HFFc6 (cell line): ENCODE measurements at places on chromosomes 2 and 18. TPM values are rescaled to one million over a fixed set of nuclear protein-coding genes. Genes with fewer than 3 reads are reported as not detected.

DNA sequence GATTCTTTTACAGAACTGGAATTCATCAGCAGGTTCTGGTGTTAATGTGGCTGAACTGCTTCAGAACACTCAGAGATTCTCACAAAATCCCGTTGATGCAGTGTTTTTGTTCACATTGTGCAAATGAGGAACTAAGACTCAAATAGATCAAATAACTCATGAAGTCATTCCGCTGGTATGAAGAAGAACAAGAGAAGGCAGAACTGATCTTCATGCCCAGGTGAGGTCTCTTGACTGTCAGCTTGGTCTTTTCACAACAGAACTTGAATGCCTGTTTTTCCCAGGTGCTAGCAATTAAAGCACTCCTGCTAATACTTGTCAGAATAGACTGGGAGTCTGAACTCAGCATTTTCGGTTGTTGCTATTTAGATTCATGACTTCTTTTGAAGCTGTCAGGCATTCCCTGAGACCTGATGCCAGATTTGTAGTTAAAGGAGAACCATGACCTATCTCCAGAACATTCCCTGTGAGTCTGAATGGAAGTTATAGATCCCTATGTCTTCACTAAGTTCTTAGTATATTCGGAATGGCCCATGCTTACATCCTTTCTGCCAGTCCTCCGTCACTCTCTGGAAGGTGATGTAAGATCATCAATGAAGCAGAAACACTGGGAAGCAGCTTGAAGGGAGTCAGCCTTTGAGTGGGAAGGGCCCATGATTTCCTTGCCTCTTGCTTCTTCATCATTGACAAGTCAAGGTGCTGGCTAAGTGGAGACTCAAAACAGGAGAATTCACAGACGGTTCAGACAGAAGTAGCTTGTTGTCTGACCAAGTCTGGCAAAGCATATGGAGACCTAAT lies 155.7 kb downstream of the MTCL1 start:
- no peak for DNase-seq

DNA sequence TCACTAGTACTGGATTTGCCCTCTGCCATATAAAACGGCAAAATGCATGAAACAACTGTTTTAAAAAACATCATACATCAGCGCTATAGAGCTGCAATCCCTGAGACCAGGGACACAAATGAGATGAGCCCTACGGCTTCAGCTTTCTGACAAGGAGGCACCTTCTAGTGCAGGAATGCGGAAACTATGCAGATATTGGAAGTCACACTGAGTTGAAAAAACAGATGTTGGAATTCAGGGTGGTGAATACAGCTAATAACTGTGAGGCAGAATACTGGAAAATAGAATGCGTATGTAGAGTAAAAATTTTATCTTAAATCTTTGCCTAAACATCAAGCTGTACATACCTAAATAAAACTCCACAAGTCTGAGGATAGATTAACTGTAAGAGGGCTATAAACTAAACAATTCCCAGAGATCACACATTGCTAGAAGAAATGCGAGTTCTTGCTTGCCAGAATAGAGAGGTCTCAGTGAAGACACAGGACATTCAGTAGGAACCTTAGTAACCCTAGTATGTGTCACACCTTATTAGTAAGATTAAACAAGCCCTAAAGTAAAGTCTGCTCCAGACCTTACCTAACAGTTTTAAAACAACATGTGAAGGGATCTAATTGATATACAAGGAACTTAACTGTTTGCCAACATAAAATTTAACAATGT lies 541.4 kb upstream of the DDX18 start:
- DNase-seq: no peak

- DNase-seq: no peak
Measured at GRCh38 chr2:69099541-69099940, 86.6 kb downstream of the ANTXR1 start.

DNA sequence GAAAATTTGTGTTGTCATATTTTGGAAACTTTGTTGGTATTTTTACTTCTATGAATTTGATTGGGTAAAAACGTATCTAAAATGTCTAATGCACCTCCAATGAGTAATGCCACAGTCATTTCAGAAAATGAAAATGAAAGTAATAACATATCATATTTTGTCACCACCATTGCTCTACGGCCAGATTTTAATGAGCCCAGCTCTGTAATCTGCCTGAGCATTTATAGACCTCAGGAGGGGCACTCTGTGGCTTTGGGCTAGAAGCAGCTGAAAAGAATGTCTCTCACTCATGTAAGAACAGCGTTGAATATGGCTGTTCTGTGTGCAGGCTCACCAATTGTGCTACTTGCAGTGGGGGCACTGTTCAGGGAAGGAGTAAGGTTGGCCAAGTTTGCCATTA lies 32.7 kb upstream of the ABCA12 start:
- no peak for DNase-seq

DNA sequence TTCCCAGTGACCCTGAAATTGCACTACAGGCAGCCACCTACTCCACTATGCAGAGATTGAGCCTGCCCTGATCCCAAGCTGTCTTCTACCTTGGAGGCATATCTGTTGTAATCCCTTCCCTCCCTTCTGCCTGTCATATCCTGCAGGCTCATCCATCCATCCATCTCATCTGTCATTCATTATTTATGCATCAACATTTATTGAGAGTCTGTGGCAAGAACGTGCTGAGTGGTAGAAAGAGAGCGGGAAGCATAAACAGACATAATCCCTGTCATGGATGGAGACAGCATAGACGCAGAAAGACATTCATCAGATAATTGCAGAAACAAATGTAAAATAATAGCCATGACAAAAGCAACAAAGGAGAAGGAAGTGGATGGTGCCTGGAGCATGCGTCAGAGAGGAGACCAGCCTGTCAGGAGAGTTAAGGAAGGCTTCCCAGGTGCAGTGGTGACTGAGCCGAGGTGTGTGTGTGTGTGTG lies 110.7 kb upstream of the STPG4 start:
- DNase-seq: no peak

DNA sequence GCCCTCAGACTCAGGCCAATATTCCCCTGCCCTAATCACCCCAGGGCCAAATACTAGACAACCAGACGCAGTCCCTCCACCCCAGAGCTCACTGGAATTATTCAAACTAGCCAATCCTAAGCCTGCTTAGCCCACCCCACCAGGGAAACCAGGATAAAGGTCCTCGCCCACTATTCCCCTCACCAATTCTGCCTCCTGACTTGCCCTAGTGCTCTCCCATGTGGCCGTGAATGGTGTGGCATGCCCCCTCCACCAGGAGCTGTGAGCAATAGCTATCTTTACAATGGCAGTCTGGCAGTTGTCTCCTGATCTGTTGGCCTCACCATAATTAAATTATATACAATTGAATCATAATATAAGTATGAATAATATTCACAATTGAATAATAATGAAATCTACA lies 42.3 kb downstream of the FAM124B start:
- DNase-seq: no peak

DNA sequence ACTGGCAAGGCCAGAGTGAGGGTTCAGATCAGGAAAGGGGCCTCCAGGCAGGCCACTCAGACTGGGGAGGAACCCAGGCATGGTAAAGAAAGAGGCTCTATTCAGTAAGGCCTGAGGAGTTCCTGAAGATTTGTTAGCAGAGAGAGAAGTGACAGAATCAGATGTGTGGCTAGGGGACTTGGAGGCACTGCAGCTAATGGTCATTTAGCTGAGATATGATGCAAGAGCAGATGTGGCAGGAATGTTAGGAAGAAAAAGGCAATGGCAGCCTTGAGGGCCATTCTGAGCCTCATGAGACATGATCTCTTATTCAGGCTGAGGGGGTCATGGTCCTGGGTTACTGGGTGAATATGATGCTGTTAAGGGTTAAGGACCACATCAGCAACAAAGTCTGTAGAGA lies 73.4 kb downstream of the CCDC93 start:
- DNase-seq: no peak

GRCh38 chr2:159571540-159572260 lies 44.6 kb downstream of the BAZ2B start:
- no peak for DNase-seq

- no peak for DNase-seq
Measured at GRCh38 chr2:232896111-232896510, 26.0 kb downstream of the SNORC start.

- DNase-seq: peak; percentile 4
Measured at GRCh38 chr2:159557437-159558034, 58.8 kb downstream of the BAZ2B start.

- no peak for DNase-seq
Measured at GRCh38 chr18:47391665-47392064, 140.2 kb upstream of the SKOR2 start.

- no peak for DNase-seq
Measured at GRCh38 chr2:224875153-224875552, 159.0 kb upstream of the CCDC195 start.

- DNase-seq: no peak
Measured at GRCh38 chr18:70371908-70372307, 83.1 kb downstream of the SOCS6 start.

GRCh38 chr2:214960677-214961076 lies 151.2 kb upstream of the BARD1 start:
- no peak for DNase-seq

DNA sequence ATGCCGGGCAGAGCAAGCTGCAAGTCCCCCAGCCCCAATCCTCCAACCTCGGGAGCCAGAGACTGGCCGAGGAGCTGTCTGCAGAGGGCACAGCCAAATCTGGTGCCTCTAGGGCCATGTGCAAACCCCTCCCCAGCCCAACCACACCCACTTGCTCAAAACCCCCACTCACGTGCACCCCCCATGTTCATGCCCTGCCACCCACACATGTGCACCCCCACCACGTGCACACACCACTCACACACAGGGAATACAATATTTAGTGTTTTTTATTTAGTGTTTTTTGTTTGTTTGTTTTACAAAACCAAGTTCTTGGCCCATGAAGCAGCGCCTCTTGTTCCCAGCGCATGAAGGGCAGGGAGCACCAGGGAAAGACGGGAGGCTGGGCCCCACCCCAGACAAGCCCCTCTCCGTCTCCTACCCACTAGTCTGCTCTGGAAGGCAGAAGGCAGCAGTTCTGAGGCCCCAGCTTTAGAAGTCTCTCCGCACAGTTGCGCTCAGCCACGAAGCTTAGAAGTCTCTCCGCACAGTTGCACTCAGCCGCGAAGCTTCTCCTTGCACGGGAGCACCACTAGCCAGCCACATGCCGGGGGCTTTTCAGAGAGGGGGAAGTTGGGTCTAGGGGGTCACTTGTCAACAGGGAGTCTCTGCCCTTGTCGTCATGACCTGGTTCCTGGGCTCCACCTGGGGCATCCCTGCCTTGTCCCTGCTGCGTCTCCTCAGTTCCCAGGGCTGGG lies 276.1 kb upstream of the HDAC4 start:
- DNase-seq: no peak

GRCh38 chr2:41886145-41886664 lies 161.6 kb upstream of the PKDCC start:
- no peak for DNase-seq

DNA sequence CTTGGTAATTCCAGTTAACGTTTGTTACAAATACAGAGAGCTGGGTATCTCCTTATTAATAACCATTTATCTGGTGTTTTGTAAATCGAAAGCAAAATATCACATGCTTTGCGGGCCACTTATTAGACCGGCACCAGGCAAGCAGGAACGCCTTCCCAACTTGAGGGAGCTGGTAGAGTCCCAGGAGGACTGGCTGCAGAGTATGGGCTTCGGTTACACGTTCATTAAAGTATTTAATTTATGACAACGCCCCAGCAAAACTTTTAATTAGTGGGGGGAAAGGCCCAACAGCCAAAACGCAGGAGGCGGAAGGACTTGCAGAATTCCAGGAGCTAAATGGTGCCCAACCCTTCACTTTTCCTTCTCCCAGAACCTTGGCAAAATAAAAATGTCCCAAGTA lies 3.7 kb downstream of the SMAD7 start:
- no peak for DNase-seq

GRCh38 chr2:200430017-200430416 lies 79.9 kb downstream of the KCTD18 start:
- DNase-seq: no peak

DNA sequence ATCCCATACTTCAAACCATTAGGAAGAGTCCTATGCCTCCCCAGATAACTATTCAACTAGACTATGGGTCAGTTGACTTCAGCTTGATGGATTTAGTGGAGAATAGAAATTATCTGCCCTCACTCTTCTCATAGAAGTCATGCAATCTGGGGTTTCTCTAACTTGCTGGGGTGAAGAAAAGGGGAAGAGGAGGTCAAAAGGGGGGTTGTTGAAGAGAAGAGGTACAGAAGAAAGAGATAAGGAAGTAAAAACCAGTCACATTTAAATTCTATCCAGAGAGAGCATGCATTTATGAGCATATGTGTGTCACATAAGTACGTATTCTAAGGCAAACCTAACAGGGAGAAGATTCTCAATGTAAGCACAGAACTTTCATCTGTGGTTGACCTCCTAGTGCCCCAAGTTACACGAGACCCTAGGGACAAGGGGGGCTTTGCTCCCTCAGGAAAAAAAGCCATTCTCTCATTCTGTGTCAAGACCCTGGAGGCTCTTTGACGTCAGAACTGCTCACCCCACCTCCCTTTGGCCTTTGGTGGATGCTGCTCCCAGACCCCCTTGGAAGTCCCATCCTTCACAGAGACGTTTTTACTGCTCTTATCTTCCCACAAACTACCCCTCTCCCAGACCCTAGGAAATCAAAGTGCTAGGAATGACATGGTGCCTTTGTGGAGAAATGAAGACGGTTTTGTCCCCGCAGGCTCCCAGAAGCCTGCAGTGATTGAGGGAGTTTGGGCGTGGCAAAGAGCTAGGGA lies 236.8 kb upstream of the TNP1 start:
- no peak for DNase-seq

GRCh38 chr2:110925479-110925878 lies 193.1 kb downstream of the ACOXL start:
- no peak for DNase-seq

GRCh38 chr2:43305012-43305411 lies 78.6 kb upstream of the ZFP36L2 start:
- DNase-seq: no peak

- DNase-seq: peak; percentile 16
Measured at GRCh38 chr2:217075268-217076057, 215.6 kb upstream of the TNP1 start.

- DNase-seq: no peak
Measured at GRCh38 chr2:233546774-233547173, 19.8 kb downstream of the USP40 start.

- no peak for DNase-seq
Measured at GRCh38 chr2:20543469-20544152, 96.7 kb downstream of the RHOB start.

GRCh38 chr2:28423856-28424605 lies 31.4 kb downstream of the FOSL2 start:
- no peak for DNase-seq

The DSG1 gene
- not detected in 3 replicates for total RNA-seq

The HADHB gene
- 93.7 to 115 TPM (median 106 TPM) in 3 replicates for total RNA-seq

The RBM44 gene
- total RNA-seq: 0.09 TPM in 2 of 3 replicates, not detected in the other

The C2orf68 gene
- 13.6 to 16.3 TPM (median 15.5 TPM) in 3 replicates for total RNA-seq

The DNAJC27 gene
- total RNA-seq: 3.2 to 4.3 TPM (median 3.6 TPM) in 3 replicates

The ALPG gene
- total RNA-seq: not detected in 3 replicates

The THADA gene
- 15.7 and 16.6 TPM in 2 replicates for total RNA-seq
